ENCODE measurements at places on chromosomes 2 and 18.

DNA sequence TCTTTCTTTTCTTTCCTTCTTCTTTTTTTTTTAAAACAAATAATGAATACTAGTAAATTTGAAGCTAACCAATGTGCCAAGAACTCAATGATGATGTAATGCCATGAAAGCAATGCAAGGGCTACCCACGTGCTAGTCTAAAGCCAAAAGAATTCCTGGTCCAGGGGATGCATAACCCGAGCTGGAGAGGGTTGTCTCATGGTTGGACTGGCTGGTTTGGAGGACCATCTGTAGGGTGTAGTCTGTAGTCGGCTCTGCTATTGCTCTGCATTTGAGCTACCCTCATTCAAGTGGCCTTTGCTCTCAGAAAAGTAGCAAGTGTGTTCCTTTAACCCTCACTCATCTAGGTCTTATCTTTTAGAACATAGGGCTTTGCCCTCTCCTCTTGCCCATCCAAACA lies 469.6 kb upstream of the CELF4 start:
- DNase-seq: no peak

DNA sequence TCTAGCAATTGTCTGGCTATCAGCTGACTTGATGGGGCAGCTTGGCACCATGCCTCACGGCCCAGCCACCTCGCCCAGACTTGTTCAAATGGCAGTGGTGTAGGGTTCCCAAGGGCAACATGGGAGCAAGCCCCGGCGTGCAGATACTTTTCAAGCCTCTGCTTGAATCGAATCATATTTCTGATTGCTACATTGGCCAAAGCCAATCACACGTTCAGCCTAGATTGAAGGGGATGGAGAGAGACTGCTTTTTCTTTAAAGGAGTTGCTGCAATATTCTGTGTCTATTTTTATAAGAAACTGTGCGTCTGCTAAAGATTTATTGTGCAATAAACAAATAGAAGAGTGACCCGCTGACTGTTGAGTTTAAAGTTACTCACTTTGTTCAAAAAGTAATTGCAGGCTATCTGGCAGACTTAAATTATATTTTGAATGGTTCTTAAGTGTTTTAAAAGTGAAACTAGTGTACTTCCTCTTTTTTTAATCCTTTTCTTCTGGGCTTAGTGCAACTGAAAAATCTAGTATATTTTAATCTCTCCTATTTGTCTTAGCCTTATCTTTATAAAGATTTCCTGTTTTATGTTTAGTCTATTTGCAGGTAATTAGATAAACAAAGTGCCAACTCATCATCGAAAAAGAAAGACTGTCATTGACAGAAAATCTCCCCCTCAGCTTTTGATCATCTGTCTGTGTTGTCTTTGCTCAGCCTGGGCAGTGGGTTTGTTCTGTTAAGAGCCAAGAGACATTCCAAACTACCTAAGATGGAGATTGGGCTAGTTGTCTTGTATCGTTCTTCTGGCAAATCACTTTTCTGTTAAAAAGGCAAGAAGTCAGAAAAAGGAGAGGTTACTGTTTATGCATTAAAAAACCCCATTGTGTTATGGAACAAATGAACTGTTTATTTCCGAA lies 156.1 kb downstream of the TPGS2 start:
- DNase-seq: no peak

DNA sequence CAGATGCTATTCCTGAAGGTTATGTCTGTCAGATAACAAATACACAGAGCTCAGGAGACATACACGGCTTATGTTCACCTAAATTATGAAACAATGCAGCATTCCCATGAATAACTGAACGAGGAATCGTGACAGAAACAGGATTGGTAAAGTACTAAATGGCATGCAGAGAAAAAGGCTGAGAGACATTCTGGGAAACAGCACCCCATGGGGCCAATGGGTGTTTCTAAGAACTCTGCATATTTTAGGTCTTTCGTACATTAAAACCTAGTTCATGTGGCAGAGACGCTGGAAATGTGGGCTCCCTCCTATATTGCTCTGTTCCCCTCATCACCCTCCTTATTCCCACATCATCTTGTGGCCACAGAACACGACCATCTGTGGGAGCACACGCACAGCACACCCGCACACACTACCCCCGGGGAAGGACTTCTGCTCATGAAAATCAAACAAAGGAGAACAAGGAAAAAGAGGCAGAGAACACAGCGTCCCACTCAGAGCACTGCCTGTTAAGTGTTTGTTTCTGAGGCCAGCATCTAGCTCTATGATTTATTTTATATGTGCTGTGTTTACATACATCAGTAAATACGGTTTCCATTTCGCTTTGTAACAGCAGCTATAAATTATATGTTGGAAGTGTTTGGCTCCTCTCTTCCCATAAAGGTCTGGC lies 143.6 kb downstream of the AFF3 start:
- DNase-seq: no peak

- DNase-seq: no peak
Measured at GRCh38 chr2:33561872-33562271, 37.2 kb downstream of the FAM98A start.

- DNase-seq: no peak
Measured at GRCh38 chr2:50957896-50958295, 74.0 kb downstream of the NRXN1 start.

- peak; percentile 46 for DNase-seq
Measured at GRCh38 chr2:19868701-19869580, 32.8 kb downstream of the TTC32 start.
